Thoracic aorta (tissue), 2 donors: ENCODE measurements at places on chromosomes 6 and 20. TPM values are rescaled to one million over a fixed set of nuclear protein-coding genes. Genes with fewer than 3 reads are reported as not detected.

- H3K4me3 ChIP-seq, result no peak overlapping the region
- H3K4me1 ChIP-seq, result peaks cover 22% of the 10 kb centered on the region
- no peak for DNase-seq
- no peaks in the 10 kb centered on the region for H3K27me3 ChIP-seq
These were observed 8.2 kb upstream of the SNX9 start for GRCh38 chr6:157814883-157815282.

SNAP25 gene
- total RNA-seq, result 1.3 TPM

GRCh38 chr20:22411627-22412450, 172.5 kb downstream of the FOXA2 start:
- DNase-seq, result no peak
- H3K4me1 ChIP-seq, result no peaks in the 10 kb centered on the region

LRRC73 gene
- total RNA-seq, result 0.63 TPM

DNA sequence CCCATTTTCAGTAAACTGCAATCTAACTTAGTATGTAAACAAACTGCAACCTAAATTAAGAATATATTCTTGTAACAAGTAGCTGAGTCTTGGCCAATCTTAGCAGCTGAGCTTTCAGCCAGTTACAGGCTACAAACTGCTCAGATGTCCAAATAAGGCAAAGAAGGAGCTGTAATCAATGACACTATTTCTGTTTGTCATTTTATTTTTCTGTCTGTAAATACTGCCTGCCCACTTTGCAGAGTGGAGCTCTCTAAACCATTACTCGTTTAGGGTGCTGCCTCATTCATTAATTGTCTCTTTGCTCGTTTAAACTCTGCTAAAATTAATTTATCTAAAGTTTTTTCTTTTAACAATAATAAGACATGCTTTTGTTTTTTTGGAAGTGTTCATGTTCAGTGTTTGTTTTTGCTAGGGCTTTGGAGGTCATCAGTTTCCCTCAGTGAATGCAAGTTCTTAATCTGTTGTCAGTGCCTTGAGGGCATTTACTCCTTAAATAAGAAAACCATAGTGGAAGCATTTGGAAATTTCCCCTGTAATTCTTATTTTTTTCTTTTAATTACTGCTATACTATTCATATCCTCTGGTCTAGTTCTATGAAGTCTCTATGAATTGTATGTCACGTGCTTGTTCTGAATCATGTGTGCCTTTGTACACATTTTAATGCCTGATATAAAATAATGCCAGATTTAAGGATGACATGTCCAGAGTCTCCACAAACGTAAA, 3.6 kb upstream of the PRL start:
- H3K27me3 ChIP-seq, result no peaks in the 10 kb centered on the region
- no peaks in the 10 kb centered on the region for H3K36me3 ChIP-seq
- H3K4me3 ChIP-seq, result no peak overlapping the region
- no peak overlapping the region for H3K27ac ChIP-seq
- no peak for DNase-seq
- no peaks in the 10 kb centered on the region for H3K4me1 ChIP-seq

DNA sequence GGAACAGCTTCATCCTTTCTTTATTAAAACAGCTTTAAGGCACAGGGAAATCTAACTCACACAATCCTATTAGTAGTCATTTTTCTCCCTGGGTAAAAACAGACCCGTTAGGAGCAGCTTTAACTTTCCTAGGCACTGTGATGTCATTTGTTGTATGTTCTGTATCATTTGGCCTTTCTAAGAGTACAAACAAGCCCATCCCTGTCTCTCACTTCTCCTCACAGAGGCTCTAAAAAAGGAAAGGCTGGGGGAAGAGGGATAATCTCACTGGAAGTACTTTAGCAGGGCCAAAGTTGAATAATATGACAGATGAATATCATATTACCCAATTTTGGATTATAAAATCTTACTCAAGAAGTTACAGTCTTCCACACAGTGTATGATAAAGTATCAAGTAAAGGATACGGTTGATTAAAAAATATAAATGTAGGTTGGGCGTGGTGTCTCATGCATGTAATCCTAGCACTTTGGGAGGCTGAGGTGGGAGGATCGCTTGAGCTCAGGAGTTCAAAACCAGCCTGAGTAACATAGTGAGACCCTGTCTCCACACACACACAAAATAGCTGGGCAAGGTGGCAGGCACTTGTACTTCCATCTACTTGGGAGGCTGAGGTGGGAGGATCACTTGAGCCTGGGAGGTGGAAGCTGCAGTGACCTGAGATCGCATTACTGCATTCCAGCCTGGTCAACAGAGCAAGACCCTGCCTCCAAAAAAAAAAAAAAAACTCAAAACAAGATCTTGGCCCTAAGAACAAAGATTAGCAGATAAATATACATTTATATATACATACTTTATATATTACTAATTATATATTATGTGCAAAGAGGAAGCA, 7.9 kb downstream of the NUDT3 start:
- H3K4me3 ChIP-seq, result no peak overlapping the region
- H3K27me3 ChIP-seq, result no peaks in the 10 kb centered on the region
- H3K4me1 ChIP-seq, result peaks cover 31% of the 10 kb centered on the region

EEF1A2 gene
- total RNA-seq, result 2.4 TPM

DNA sequence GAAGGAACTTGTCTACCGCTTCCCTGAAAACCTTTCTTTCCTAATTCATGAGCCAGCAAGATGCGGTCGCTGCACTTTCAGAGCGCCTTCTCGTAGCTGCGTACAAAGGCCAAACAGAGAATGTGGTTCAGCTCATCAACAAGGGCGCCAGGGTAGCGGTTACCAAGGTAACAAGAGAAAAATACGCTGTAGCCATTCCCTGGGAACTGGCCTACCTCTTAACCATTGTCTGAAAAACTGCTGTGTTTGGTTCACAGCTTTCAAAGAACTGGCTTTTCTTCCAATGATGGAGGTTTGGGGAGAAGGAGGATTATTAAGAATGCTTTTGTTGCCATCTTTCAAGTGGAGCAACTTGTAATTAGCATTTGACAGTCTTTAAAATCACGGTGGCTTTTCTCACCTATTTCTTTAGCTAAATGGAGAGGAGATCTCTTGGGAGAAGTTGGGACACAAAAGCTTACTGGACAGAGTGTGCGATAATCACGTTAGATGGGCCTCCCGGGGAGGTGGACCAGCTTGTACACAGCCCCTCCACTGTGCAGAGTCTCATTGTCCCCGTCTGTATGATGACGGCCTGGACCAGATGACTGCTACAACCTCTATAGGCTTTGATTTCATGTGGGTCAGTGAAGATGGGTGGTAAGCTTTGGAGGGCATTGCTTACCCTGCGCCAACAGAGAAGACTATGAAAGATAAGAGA, 71.5 kb downstream of the LYRM2 start:
- H3K36me3 ChIP-seq, result no peaks in the 10 kb centered on the region
- no peak overlapping the region for H3K4me3 ChIP-seq
- no peaks in the 10 kb centered on the region for H3K27me3 ChIP-seq
- DNase-seq, result no peak
- peaks cover 64% of the 10 kb centered on the region for H3K4me1 ChIP-seq
